ENCODE measurements at places on chromosomes 3 and 15.

DNA sequence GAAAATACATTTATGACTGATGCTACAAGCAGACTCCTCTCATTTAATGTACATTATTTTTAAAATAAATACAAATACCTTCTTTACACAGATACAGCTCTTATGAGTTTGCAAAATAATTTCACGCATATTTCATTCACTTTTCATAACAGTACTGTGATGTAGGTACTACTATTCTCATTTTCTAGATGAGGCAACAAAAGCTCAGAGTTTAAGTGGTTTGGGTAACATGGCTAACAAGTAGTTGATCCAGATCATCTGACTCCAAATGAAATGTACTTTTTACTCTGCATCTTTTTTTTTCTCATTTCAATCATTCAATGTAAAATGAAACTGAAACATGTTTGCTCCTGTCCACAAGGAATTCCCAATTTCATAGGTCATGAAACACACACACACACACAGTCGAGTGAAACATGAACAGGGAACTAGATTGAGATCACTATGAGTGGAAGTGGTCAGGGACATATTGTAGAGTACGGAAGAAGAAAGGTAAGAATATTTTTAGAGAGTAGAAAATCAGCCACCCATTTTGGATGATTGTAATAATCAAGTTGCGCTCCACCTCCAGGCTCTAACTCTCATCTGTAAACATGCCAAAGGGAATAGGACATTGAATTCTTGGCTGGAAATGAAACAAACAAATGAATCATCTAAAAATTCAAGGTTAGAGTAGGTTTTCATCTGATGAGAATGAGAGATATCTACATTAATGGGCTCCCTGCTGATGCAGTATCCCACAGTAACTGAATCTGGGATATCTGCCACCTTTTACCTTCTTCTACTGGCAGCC, 92.4 kb downstream of the CLDN1 start:
- DNase-seq, result no peak

DNA sequence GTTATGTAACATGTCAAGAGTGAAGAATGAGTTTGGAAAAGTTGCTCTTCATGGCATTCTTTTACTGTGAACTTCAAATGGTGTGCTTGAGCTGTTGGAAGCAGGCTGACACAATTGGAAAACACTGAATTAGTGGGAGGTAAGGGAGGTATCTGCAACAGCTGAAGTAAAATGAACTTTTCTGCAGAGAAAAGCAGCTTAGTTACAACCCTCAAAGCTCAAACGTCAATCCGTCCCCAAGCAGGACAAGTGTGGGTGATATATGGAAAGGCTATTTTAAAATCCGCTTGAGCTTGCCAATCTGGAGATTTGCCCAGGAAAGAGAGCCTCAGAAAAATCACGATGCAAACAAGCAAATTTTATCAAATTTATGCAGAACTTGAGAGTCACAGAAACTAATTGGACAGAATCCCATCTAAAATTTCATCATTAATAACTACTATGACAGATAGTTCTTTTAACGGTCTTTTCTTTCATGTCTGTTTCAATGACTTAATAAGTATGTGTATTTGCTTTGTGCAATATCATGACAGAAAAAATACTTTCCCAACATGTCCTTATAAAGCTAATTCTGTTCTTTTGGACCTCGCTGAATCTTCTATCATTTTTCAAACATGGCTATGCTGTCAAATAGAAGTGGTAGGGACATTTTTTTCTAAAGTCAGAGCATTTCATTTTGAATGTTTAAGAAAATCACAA, 266.6 kb upstream of the SLITRK3 start:
- DNase-seq, result no peak

DNA sequence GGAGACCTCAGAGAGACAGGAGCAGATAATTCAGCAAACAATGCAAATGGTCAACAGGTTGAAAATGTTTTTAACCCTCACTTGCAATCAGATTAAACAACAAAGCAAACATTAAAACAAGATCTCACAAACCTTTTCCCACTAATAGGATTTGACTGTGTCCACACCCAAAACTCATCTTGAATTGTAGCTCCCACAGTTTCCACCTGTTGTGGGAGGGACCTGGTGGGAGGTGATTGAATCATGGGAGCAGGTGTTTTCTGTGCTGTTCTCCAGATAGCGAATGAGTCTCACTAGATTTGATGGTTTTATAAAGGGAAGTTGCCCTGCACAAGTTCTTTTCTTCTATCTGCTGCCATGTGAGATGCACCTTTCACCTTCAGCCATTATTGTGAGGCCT, 1.3 kb upstream of the LYSMD4 start:
- no peak for DNase-seq

- DNase-seq, result no peak
Observed at GRCh38 chr3:29731050-29731449, 450.2 kb downstream of the RBMS3 start.

DNA sequence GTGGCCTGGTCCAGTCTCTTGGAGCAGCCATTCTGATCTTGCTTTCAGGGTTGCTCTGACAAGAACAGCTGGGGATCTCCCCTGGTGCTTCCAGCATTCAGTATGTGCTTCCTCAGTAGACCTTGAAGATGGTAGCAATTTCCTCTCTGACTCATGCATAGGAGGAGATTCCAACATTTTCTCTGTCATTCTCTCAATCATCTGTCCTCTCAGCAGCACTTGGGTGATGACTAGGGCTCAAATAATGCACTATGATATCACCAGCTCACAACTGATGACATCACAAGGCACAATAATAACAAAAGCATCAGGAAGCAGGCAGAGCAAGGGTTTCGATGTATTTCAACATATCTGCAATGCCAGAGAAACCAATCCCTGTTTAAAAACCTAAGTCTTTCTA, 52.7 kb downstream of the NFKBIZ start:
- DNase-seq, result no peak

DNA sequence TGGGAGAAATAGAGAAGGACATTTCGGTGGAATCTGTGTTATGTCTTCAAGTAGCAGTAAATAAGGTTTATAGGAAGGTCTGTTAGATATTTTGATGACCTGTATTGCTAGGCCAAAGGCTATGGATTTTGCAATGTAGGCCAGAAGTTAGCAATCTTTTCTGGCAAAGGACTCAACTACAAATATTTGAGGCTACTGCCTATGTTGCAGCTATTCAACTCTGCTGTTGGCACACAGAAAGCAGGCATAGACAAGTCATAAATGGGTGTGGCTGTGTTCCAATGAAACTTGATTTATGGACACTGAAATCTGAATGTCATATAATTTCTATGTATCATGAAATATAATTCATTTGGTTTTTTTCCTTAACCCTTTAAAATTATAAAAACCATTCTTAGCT, 438.7 kb upstream of the C2CD4B start:
- DNase-seq, result no peak

- DNase-seq, result no peak
Observed at GRCh38 chr3:153431076-153431475, 269.1 kb downstream of the RAP2B start.

GRCh38 chr3:71901645-71902044, 116.7 kb upstream of the PROK2 start:
- DNase-seq, result no peak

DNA sequence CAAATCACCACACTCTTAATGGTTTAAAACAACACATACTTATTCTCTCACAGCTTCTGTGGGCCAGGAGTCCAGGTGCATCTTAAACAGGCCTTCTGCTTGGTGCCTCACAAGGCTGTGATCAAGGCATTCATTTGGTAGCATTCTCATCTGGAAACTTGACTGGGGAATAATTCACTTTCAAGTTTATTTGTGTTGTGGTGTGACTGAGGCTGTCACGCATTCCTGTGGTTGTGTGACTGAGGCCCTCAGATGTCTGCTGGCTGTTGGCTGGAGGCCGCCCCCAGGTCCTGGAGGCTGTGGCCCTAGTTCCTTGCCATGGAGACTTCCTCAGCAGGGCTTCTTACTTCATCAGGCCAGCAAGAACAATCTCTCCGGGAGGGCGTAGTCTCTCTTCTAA, 16.9 kb upstream of the FAM3D start:
- DNase-seq, result no peak
